ENCODE measurements at places on chromosomes 2 and 18.

DNA sequence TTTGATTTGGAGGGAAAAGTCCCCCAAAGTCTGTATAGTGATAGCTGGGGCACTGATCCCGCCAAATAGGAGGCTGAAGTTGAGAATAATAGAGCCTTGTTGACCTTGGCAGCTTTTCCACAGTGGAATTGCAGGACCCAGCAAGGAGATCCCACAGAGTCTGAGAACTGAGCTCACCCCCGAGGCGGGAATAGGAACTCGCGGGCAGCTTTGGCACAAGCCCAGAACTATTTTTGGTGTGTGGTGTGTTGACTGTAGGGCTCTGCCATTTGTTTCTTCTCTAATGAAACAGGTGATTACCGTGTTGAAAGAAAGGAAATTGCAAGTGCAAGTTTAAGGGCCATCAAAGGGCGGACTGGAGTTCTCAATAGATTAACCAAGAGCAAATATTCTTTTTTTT lies 34.0 kb downstream of the SH3RF3 start:
- DNase-seq = no peak

DNA sequence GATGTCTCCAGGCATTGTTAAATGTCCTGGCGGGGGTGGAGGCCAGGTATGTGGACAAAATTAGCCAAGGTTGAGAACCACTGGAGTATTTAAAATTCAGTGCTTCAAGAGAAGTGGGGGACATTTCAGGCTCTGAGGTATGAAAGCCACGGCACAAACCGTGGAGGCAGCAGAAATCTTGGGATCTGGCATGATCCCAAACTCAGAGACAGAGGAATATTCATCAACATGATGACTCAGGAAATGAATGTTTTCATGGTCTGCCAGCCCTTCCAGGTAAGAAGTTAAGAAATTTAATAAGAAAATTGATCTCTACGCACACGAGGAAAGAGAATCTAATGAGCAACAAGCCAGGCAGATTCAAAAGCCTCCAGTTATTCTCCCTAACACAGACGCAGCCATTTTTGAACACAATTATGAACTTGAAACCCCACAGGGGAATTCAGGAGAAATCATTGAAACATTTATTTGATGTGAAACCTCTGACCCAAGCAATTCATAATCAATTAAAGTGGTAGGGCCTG lies 11.3 kb upstream of the GRP start:
- DNase-seq = no peak

DNA sequence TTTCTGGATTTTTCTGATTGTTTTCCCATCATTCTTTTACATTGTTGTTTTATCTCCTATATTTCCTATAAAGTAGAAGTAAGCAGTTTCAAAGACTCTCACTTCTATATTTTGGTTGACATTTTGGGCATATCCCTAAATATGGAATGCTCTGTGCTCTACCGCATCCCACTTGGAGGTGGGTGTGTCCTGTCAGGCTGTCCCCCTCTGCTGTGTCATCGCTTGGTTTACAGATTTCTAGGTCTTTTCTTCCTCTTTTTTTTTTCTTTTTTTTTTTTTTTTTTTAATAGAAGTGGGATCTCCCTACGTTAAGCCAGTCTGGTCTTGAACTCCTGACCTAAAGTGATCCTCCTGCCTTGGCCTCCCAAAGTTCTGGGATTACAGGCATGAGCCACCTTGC lies 13.3 kb downstream of the DGKD start:
- no peak for DNase-seq

DNA sequence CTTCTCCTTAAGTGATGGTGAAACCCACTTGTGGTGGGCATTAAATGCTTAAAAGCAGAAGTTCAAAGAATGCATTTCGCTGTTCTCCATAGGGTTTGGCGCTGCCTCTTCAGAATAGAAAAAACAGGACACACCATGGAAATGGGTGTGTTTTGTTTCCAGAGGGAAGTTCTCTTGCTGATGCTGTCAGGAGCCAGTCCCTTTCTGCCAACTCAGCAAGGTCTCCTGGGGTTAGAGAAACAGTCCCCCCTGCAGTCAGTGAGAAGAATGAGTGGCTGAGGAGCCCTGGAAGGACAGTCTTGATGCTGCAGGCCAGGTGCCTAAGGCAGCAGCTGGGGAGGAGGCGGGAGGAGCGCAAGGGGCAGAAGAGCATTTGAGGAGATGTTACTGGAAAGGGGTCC lies 37.8 kb upstream of the ASAP2 start:
- DNase-seq = no peak

- DNase-seq = no peak
Observed at GRCh38 chr2:28552045-28552823, 56.4 kb downstream of the PLB1 start.

DNA sequence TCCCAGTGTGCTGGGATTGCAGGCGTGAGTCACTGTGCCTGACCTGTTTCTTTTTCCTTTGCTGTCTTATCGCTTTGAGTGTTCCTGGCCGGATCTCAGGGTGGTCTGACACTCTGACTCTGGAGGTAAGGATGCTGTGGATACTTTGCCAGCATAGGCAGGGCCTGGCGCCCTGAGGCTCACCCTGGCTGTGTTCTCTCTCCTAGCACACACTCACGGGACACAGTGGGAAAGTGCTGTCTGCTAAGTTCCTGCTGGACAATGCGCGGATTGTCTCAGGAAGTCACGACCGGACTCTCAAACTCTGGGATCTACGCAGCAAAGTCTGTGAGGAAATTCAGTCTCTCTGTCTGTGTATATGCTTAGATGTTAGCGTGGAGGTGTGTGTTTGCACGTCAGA lies 18.0 kb upstream of the SAG start:
- no peak for DNase-seq

GRCh38 chr2:156538083-156538504 lies 101.9 kb downstream of the GPD2 start:
- no peak for DNase-seq

DNA sequence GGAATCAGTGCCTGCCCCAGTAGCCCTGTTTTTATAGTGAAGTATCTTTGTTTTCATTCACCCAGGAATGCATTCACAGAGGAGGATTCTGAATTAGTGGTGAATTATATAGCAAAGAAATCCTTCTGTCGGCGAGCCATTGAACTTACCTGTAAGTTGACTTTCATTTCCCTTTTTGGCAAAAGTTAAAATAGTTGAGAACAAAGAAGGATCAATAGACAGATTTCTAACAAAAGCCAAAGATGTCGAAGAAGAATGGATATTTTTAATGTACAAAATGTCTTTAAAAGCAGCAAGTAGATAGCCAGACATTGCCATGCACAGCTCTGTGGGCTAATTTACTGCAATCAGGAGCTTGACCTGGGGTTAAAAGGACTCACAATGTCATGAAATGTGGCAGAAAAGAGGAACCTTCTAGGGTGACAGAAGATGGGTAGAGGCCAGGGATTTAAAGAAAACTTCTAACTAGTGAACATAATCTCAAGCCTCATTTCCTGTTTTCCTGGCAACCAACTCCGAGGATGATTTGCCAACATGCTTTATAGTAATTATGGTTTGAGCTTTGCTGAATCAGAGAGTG lies 53.8 kb upstream of the TMEM87B start:
- DNase-seq = no peak

DNA sequence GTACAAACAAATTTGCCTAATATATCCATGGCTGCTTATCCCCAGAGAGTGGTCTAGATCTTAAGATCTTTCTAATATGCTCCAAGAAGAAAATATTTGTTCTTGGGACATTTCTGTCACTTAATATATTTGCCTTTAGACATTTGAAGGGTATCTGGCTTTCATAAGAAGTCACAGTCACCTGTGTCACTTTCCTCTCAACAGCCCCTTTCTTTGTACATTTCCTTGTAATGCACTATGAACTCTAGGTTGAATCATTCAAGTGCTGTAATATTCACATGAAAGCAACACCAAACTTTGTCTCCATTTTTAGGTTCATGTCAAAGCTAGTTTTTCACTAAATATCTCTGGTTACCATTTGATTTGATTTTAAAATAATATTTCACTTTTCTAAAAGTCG lies 41.4 kb upstream of the NABP1 start:
- DNase-seq = no peak

DNA sequence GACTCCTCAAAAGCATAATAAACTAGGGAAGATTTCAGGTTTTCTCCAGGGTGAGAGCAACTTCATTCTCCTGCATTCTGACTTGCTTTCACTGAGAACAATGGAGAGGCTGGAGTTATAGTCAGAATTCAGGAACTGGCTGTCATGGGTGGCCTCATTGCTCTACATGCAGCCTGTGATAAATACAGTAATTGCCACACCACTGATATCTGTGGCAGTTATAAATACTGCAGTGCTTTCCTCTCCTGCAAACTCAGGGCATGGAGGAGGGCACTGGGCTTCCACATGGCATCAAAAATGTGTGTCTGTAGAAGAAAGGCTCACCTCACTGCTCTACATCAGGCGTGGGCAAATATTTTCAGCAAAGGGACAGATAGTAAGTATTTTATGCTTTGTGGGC lies 510.2 kb downstream of the ZNF516 start:
- no peak for DNase-seq

- DNase-seq = no peak
Observed at GRCh38 chr2:103739921-103740320, 978.1 kb downstream of the TMEM182 start.

DNA sequence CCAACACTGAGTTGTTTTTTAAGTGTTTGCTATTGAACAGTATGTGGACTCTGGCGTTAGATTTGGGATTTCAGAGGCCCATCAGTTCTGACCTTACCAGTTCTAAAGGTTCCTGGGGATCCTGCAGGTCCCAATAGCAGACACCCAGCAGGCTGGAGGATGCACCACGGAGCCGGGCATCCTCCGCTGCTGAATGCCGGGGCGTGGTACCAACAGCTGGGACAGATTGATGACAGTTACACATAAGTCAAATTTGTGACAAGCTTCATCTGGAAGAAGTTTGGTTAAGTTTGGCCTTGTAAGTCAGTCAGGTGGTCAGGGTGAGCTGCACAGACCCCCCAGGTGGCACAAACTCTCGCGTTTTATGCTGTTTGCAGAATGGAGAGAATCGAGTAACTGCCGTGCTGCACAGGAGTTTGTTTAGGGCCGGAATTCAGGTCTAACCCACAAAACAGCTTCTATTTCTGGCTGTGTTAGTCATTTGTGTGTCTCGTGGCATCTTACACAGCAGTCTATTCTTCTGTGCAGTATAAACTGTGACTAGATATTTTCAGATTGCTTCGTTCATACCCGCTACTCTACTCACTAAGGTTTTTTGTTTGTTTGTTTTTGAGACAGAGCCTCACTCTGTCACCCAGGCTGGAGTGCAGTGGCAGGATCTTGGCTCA lies 19.2 kb downstream of the CTDP1 start:
- DNase-seq = no peak

DNA sequence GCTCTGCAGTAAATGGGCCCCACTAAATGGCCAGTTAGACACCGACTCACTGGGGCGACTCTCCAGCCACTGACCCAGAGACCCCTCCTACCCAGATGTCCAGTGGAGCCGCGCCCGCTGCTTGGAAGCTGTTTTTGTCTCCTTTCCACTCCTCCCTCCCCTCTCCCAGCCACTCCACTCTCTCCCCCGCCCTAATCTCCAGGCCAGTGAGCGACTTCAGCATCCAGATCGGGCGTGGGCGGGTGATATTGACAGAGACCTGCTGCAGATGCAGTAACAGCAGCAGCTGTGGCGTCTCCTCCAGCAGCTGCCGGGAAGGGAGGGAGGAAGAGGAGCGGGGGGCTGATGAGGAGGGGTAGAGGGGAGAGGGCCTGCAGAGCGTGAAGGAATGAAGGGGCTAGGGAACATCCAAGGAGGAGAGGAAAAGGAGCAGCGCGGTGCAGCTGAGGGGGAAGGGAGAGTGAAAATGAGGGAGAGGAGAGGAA lies at the start of gene SCN7A:
Gene SCN7A (minus strand): TSS at position 110 of the 485 bp plus-strand sequence. CDS start 16,553 bp downstream, outside the sequence.
- DNase-seq = peak; percentile 88

- no peak for DNase-seq
Observed at GRCh38 chr2:151053661-151053990, 208.0 kb downstream of the RBM43 start.

DNA sequence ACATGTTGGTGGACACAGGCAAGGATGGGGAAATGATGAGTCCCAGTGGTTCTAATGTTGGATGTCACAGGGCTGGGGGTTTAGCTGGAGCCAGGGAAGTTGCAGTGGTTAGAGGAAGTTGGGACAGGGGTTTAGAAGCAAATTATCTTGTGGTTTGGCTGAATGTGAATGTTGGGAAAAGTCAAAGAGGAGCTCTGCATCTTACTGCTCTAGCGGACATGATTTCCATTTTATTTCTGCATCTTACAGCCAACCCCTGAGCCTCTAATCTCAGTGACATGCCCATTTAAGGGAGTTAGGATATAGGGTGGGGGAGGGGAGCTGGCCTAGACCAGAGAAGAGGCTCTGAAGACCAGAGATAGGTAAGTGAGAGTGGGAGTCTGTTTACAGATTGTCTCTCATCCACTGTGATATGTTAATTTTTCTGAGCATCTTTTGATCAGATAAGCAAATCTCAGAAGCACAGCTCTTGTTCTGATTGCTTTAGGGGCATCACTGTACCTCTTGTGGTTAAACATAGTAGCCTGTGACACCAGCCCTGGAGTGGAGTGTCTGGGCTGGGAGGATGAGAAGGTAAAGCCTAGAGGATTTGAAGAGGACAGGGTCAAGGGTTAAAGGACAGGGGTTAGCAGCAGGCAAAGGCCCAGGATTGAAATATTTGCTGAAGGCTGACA lies 43.6 kb downstream of the SETBP1 start:
- no peak for DNase-seq

DNA sequence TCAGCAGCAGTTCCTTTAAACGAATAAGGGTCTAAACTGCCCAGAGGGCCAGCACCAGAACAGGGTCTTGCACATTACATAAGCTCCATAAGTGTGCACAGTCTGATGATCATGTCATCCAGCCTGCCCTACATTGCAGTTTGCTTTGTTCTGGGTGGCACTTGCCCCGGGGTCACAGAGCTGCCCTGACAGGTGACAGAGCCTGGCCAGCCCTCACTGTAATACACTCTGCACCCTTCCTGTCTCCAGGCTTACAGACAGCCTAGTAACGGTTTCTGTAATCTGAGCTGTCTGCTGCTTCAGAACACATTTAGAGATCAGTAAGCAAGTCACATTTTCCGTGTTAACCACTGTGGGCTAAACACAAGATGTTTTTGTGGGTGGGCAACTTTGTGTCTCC lies 213.3 kb downstream of the FAM210A start:
- DNase-seq = no peak

DNA sequence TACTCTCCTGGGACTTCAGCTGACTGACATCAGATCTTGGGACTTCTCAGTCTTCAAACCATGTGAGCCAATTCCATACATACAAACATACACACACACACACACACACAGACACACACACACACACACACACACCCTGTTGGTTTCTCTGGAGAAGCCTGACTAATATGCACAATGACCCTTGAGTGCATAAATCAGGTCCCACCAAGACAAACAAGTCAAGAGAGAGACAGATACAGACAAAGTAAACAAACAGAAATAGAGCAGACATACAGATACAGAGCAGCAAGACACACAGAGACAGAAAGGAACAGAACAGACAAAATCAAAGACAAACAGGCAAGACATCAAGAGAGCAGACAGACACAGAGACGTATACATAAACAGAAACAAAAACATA lies 43.8 kb upstream of the DDX18 start:
- no peak for DNase-seq

Data from left forelimb (tissue), 1 donor.